ENCODE measurements at places on chromosomes 5 and 9. TPM values are rescaled to one million over a fixed set of nuclear protein-coding genes. Genes with fewer than 3 reads are reported as not detected.

DNA sequence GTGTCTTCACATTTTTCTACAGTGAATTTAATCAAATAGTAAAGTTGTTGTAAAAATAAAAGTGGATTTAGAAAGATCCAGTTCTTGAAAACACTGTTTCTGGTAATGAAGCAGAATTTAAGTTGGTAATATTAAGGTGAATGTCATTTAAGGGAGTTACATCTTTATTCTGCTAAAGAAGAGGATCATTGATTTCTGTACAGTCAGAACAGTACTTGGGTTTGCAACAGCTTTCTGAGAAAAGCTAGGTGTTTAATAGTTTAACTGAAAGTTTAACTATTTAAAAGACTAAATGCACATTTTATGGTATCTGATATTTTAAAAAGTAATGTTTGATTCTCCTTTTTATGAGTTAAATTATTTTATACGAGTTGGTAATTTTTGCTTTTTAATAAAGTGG, 60.4 kb downstream of the MTAP start:
- no peak for DNase-seq

- DNase-seq: no peak
These were observed 24.8 kb downstream of the CCNJL start for GRCh38 chr5:160287378-160288051.

DNA sequence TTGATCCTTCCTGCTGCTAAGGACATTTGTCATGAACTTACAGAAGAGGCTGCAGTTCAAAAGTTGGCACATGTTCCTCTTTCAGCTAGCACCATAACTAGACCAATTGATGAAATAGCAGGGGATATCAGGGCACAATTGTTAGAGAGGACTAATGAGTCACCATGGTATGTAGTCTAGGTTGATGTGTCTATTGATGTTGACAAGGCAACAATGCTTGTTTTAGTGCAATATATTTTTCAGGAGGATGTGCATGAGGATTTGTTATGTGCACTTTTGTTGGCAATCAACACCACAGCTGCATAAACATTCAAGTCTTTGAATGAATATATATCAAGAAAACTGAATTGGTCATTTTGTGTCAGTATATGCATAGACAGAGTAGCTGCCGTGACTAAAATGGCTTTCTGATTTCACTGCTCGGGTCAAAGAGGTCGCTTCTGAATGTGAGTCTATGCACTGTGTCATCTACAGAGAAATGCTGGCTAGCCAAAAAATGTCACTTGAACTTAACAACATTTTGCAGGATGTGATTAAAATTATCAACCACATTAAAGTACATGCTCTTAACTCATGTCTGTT, 68.0 kb downstream of the FGF10 start:
- no peak for DNase-seq

GRCh38 chr5:172581315-172581714, 59.7 kb upstream of the NEURL1B start:
- peak; percentile 22 for DNase-seq

GRCh38 chr9:86979657-86980056, 32.4 kb upstream of the GAS1 start:
- DNase-seq: no peak

DNA sequence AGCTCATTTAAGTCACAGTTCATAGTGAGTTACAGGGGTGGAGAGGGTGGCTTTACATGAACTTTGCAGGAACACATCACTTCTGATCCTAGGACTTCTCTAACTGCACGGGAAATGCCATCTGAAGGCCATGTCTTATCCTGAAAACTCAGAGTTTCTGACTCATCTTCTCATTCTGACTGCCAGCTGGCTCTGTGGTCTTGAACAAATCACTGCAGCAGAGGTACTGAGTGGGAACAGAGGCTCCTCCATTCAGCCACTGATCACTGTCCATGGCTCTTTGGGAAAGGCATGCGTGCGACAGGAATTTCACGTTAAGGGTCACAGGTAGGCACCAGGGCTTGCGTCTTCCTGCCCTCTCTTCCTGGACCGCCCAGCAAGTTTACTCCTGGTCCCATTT, 114.6 kb upstream of the LRRTM2 start:
- DNase-seq: no peak

Gene SECISBP2
- 64.7 TPM for total RNA-seq

Gene GCNT4
- total RNA-seq: 1.4 TPM

DNA sequence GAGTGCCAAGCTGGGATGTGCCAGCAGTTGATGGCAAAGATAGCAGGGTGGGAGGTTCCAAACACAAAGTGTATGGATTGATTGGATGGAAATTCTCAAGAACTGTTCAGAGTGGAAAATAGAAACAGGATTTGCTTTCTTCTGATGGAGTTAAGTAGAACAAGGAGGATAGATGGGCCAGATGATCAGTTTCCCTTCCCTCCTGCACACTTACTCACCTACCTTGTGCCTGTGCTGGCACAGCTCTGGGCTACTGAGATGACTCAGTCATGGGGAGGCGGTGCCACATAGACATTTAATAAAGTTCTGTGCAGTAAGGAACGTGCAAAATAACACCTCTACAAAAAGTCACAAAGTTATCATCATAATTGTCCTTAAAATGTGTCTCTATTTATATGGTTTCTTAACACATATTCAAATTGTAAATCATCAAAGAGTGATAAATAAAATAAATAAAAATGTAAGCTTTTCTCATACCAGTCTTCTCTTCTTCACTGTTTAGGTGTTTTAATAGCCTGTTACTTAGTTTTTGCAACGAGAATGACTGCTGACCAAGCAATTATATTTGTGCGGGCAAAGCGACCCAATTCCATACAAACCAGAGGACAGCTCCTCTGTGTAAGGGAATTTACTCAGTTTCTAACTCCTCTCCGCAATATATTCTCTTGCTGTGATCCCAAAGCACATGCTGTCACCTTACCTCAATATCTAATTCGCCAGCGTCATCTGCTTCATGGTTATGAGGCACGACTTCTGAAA, 12.7 kb downstream of the PTPDC1 start:
- DNase-seq: no peak

- DNase-seq: peak; percentile 76
These were observed at the start of gene TPM2 for GRCh38 chr9:35689542-35690293. TPM2 (minus strand) TSS chr9:35689925; CDS start chr9:35689817, 108 bp downstream.

DNA sequence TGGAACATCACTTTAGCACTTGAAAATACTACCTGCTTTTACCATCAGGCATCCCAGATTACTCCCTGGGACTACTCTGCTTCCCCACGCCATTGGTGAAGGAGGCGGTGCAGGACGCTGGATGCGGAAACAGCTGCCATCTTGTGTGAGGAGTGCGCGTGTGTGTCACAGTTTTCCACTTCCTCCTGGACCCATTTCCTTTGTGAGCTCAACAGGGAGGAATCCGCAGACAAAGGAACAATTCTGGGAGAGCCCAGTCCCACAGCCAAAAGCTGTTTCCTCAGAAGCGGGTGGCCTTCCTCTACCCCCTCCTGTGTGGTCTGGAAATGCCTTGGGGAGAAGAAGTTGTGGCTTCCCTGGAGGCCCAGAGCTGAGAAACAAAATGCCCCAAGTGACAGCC, 16.8 kb downstream of the AFAP1L1 start:
- DNase-seq: no peak

Gene RNF180
- 16.4 TPM for total RNA-seq

Data from sciatic nerve (tissue), 2 donors.